ENCODE measurements at places on chromosomes 4 and X.

- DNase-seq, result no peak
Observed at GRCh38 chr4:1711571-1712215, 426 bp downstream of the SLBP start.

DNA sequence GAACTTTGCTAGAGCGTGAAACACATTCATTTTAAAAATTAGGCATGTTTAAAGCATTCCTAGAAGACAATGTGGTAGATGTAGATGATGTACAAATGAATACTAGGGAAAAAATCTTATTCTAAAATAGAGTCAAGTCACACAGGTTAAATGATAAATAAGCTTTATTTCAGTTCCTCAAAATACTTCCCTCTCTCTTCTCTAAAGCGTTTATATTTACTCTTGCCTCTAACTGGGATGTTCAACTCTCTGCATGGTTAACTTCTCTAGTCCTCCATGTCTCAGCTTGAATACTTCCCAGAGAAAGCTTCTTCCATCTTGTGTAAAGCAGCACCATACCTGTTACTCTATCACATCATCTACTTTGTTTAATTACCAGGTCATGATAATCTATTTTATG, 30.9 kb upstream of the GLRA3 start:
- no peak for DNase-seq

DNA sequence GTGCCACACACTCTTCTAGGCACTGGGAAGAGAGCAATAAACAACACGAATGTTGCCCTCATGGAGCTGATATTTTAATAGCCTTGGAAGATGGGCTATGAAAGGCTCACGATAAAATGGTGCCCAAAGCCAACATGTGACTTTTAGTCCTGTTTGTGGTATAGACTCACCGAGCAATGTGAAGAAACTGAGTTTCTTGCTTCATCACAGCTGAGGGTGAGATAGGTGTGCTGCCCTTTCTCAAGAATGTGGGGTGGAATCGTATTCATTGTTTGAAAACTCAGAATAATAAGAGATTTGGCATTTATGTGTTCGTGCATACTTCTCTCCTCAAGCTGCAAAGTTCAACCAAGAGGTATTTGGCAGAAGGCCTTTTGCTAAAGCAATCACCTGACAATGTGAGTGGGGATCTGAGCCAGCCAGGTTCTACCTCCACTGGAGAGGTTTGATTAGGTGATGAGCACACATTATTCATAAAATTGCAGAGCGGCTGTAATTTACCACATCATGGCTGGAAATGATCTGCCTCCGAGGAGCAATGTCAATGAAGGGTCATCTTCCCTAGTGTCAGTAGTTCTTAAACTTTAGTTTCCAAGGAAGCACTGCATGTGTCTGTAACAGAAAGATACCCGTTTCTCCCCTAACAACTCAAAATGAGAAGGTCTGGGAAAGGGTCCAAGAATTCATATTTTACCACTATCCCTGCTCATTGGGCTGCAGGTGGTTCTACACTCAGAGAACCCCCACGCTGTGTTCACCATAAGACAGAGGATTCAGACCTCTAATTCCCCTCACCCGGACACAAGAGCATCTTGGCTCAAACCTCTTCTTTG, 41.9 kb upstream of the CBR4 start:
- no peak for DNase-seq

GRCh38 chr4:94298725-94299252, 43.8 kb downstream of the HPGDS start:
- no peak for DNase-seq

GRCh38 chr4:18666322-18666721, 644.8 kb upstream of the LCORL start:
- no peak for DNase-seq

GRCh38 chr4:83568062-83568461, 32.2 kb downstream of the GPAT3 start:
- DNase-seq, result no peak

- DNase-seq, result no peak
Observed at GRCh38 chr4:183732296-183732695, 73.2 kb downstream of the TRAPPC11 start.

DNA sequence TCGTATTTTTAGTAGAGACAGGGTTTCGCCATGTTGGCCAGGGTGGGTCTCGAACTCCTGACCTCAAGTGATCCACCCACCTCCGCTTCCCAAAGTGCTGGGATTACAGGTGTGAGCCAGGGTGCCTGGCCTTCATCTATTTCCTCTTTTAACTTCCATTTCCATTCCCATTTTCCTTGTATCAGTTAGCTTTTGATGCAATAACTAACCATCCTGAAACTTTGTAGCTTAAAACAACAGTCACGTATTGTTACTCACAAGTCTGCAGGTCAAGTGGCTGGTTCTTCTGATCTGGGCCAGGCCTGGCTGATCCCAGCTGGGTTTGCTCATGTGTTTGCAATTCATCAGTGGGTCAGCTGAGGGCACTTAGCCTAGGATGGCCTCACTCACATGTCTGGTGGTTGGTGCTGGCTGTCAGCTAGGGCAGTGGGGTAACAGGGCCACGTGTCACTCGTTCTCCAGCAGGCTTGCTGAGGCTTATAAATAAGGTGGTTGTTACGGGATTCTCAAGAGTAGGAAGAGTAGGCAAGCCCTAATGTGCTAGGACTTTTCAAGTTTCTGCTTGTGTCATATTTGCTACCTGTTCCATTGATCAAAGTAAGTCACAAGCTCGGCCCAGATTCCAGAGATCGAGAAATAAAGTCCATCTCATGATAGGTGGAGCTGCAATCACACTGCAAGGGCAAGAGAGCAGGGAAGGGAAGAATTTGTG, 88.2 kb downstream of the SOWAHB start:
- DNase-seq, result no peak

DNA sequence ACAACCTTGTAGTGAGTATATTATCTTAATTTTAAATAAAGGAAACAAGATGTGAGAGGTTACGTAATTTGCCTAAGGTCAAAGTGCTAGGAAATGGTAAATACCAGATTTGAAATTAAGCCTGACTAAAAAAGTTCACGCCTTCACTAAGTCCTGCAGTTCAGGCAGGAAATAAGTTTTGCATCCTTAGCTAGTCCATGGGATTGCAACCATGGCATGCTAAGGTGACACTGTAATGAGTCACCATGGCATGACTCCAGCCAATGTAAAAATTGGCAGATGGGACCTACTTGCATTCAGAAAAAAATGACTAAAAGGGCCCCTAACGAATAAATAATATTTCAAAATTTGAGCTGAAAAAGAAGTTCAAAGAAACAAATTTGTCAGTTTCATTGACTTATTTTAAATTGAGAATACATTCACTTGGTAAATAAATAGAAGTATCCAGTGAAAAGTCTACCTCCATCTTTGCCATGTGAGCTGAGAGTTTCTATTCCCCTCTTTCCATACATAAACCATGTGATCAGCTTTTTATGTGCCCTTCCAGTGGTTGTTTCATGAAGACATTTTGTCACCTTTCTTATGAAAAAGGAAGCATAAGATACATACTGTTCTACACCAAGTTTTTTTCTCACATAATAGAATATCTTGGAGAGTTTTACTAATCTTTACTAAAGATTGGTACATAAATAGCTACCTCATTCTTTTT, 72.4 kb downstream of the ANKRD50 start:
- DNase-seq, result peak; percentile 20

GRCh38 chr4:140994015-140994414, 139.3 kb downstream of the RNF150 start:
- DNase-seq, result no peak

DNA sequence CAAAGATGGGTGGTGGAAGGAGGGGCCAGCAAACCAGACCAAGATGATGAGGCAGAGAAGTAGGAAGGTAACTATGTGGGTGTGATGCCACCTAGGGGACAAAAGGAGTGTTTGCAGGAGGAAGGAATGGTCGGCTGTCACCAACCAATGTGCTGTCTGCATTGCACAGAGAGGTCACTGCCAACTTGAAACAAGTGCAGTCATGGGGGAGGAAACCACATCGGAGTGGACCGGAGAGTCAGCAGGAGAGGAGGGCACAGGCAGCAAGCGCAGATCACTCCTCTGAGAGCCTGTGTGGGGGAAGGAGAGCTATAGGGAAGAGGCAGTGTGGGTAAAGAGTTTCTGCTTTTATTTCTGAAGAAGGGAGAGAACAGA, 38.5 kb upstream of the FGFBP2 start:
- peak; percentile 31 for DNase-seq

- DNase-seq, result no peak
Observed at GRCh38 chr4:19722404-19722803, 529.3 kb upstream of the SLIT2 start.

- no peak for DNase-seq
Observed at GRCh38 chr4:92333016-92333415, 29.2 kb downstream of the GRID2 start.

All from AG09309 (cell line).